LoVo (cell line): ENCODE measurements at places on chromosomes 5 and 9.
A peak's percentile ranks its signal among the peaks of the same experiment; 100 is the strongest.

GRCh38 chr5:72659726-72660125 lies 152.5 kb upstream of the ZNF366 start:
- no peak for DNase-seq

GRCh38 chr9:33506626-33507370 lies 17.3 kb upstream of the ANKRD18B start:
- DNase-seq: peak; percentile 8

- peak; percentile 74 for DNase-seq
These were observed 11.4 kb downstream of the MTAP start for GRCh38 chr9:21813575-21814473.

- no peak for DNase-seq
These were observed 57.5 kb downstream of the VAV2 start for GRCh38 chr9:133934482-133935232.

DNA sequence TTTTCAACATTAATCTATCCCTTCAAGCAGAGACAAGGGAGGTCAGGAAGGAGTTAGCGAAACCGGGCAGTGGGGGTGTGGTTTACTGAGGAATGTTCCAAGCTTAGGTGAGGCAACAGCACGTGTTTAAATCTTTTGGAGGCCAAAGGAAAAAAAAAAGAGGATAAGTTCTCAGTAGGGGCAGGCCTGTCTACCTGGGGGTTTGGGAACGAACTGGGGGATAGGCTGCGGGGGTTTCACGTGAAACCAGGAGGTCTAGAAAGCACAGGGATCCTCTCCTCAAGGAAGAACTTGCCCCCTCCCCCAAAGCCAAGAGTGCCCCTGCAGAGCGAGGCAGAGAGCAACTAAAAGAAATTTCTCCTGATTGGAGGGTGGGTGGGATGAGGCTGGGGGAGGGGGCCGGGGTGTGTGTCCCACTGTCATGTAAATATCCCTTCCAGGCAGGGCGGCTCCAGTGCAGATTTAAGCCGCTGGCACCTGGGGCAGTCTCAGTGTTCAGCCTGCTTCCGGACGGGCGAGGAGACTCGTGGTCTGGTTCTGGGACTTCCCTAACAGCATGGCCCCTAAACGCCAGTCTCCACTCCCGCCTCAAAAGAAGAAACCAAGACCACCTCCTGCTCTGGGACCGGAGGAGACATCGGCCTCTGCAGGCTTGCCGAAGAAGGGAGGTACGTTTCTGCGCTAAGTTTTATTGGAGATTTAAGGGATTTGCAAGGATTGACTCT lies 5.5 kb upstream of the SET start:
- peak; percentile 69 for DNase-seq

GRCh38 chr9:112884101-112884500 lies 6.6 kb downstream of the SLC46A2 start:
- no peak for DNase-seq

GRCh38 chr9:2700909-2701550 lies 16.3 kb upstream of the KCNV2 start:
- DNase-seq: no peak

GRCh38 chr5:139652788-139653241 lies 4.7 kb downstream of the CXXC5 start:
- no peak for DNase-seq

- DNase-seq: peak; percentile 37
These were observed 12.7 kb upstream of the PRELID2 start for GRCh38 chr5:145847499-145848497.

DNA sequence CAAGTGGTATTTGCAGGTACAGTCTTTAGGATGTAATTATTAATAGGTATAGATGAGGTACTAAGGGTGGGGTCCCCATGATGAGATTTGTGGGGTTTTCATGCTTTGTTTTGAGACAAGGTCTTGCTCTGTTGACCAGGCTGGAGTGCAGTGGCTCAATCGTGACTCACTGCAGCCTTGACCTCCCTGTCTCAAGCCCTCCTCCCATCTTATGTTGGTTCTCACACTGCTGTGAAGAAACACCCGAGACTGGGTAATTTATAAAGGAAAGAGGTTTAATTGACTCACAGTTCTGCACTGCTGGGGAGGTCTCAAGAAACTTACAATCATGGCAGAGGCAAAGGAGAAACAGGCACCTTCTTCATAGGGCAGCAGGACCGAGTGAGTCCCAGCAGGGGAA lies 217.5 kb downstream of the CDK5RAP2 start:
- DNase-seq: no peak
